ENCODE measurements at places on chromosomes 2 and 18. TPM values are rescaled to one million over a fixed set of nuclear protein-coding genes. Genes with fewer than 3 reads are reported as not detected.

Gene LBX2
- total RNA-seq, result 2.3 TPM

Gene LRRC30
- not detected for total RNA-seq

Gene CYP1B1
- total RNA-seq, result 9.1 TPM

Gene ALK
- 0.26 TPM for total RNA-seq

Gene CXCR1
- not detected for total RNA-seq
